ENCODE measurements at places on chromosomes 3 and 15.

DNA sequence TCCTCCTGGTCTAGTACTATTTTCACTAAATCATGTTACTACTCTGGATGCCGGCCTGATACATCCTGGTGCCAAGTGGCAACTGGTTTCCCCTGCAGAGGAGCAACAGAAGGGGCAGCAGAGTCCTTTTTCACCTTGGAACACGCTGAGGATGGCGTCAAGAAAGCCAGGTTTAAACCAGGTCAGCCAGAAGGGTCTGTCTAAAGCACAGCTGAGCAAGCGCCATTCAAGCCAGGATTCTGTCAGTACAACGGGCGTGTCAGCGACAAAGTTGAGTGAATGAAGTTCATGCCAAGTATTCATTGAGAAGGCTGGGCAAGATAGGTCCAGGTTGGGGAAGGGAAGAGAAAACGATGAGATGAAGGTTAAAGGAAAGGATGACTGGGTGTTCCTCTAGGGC is 88.2 kb downstream of the FBN1 start:
- DNase-seq: no peak

DNA sequence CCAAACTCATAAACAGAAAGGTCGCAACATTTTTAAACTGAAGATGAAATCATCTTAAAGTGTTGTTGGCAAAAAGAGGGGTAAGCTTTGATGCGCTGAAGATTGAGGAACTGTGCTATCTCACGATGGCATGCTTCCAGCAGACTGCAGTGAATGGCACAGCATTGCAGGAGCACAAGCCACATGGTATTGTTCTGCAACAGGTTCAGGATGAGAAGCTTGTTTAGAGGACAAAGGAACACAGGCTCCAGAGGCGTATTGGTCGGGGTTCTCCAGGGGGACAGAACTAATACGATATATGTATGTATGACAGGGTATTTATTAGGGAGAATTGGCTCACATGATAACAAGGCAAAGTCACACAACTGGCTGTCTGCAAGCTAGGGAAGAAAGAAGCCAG is 13.8 kb upstream of the PLD1 start:
- DNase-seq: no peak

GRCh38 chr3:177758126-177758525 is 560.8 kb upstream of the TBL1XR1 start:
- DNase-seq: no peak

- no peak for DNase-seq
These were observed 24.7 kb downstream of the XPC start for GRCh38 chr3:14153663-14154062.

- DNase-seq: no peak
These were observed 84.1 kb downstream of the ATG7 start for GRCh38 chr3:11356269-11356668.

DNA sequence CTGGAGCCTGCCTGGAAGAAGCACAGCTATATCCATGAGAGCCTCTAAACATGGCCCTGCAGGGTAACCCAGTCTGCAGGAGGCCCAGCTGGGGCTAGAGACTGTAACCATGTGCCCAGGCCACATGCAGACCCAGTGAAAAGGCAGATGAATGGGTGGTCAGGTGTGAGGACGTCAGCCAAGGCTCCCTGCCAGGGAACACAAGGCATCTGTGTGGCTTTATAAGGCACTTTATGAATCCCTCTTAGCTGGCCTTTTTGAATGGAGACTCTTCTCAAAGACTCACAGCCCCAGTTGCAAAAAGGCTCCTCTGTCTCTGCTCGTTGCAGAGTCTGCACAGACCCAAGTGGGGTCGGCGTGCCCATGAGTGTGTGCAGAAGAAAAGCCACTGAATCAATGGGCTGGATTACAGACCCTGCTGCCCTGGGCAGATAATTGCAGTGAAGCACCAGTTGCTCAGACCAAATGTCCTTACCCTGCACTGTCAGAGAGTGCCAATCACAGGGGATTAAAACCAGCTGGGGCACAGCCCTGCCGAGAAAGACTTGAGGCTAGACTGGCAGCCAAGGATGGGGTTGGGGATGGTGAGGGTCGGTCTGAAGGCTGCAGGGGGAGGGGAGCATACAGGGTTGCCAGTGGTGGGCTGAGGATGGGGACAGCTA is 154.2 kb downstream of the RAB11A start:
- no peak for DNase-seq
